ENCODE measurements at places on chromosomes 5 and 9.

DNA sequence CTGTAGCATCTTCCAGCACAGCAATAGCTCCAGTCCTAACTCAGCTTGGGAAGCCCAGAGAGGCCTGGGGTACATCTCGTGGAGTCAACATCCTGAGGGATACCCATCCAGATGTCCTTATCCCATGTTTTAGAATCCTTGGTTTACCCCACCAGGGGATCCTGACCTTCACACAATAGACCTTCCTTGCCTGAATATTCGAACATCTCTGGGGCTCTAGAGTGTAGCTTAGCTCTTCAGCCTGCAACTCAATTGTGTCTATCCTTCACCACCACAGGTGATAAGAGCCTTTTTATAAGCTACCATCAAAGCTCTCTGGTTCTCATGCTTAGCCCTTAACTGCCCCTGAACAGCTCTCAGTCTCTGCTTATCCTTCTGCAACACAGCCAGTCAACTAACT, 7.5 kb upstream of the RALGPS1 start:
- no peak for DNase-seq

DNA sequence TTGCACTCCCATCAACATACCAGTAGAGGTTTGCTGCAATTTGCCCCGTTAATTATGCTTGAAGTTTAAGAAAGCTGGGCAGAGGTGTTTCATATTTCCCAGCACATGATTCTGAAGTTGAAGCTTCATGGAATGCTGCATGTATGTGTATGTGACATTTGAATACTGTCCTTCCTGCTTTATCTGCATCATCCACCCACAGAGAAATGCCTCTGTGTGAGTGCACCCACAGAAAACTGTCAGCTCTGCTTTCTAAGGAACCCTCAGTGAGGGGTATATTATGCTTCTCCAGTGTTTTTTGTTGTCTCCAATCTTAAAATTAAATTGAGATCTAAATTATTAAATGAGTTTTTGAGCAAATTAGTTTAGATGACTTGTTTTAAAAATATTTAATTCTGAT, 358.1 kb upstream of the PIK3R1 start:
- DNase-seq: no peak

GRCh38 chr5:150779397-150780186, 1.0 kb downstream of the SMIM3 start:
- no peak for DNase-seq

DNA sequence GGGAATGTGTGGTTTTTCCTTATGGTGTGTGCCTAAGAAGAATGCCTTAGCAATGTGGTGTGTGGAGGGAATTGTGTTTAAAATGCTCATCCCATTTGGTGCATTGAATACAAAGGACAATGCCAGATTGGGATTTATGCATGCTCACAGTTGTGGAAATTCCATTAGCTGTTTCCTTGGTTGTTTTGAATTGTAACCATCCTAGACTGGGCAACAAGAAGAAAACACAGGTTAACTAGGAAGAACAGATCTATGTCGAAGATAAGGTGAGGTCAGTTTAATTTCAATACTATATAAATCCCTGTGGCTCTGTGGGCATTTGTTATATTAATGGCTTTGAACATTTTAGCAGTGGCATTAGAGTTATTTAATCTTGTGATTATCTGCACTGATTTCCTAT, 266.8 kb downstream of the MAT2B start:
- DNase-seq: no peak

DNA sequence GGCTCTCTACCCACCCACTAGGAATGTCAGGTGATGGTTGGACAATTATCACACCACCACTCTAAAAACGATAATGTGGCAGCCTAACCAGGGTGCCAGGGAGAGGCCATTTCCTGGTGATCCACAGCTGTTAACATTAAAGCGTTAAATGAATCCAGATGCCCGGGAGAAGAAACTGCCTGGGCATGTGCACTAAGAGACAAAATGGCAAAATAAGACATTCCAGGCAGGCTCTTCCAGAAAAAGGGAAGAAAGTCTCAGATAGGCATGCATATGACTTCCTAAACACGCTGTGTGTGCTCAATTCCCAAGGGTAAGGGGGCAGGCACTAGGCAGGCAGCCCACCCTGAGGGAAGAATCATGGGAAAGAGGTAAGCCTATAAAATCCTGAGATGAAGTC, 4.6 kb upstream of the TXN start:
- no peak for DNase-seq

GRCh38 chr5:55384072-55384471, 76.3 kb downstream of the MTREX start:
- DNase-seq: no peak

DNA sequence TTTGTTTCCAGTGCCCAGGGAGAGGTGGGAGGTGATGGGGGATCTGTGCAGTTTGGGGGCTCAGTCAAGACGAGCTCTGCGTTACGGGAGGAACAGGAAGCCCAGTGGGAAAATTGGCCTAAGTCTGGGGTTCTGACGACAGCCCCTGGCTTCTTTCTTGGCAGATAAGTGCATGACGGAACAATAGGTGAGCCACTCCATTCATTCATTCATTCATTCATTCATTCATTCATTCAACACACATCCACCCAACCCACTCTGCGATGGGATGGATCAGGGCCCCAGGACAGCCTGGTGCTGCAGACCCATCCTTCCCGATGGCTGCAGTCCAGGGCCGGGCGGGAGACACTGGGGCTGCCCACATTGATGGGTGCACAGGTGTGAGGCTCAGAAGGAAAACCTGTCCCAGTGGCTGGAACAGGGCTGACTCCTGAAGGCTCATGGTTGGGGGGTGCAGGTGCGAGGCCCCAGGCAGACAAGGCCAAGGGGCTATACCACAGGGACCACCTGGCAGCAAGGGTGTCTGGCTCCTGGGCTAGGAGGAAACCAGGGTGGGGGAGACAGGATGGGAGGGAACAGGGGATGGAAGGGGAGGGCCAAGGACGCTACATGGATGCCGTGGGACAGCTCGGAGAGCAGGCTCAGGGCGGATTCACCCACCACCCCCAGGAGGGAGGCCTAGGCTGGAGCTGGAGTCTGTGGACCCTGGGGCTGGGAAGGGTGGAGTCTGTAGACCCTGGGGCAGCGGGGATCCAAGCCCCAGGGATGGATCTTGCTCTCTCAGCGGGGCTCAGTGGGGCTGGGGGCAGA, 1.9 kb upstream of the LCNL1 start:
- no peak for DNase-seq

DNA sequence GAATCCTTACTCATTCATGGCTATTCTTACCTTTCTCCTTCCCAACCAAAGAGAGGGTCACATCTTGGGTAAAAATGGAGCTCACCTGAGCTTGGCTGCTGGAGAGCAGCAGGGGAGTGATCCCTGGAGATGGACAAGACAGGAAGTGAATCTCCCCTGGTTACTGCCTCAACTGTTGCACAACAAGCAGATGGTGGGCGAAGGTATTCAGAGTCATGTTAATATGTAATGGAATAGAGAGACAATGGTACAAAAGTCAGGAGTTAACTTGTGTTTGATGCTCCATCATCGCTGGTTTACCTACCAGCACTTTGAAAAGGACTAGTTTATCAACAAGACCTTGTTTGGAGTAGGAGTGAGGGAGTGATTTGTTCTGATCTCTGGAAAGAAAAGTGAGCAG, 13.0 kb upstream of the PLPP1 start:
- no peak for DNase-seq

DNA sequence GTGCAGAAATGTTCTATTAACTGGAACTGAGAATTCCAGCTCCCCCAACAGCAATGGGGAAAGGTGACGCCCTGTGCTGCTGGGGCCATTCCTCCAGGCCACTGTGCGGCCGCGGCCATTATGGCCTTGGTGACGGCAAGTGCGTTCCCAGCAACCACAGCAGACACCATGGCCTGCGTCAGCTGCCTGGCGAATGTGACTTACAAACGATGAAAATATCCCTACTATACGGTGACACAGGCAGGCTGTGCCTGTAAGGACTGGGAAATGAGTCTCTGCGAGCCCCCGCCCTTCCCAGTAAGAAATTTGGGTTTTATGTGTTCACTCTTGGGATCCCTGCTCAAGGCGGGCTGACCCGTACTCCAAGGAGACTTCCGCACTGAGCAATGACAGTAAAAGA, 20.6 kb downstream of the CLPTM1L start:
- peak; percentile 32 for DNase-seq

- no peak for DNase-seq
Observed at GRCh38 chr9:114117996-114118830, 19.1 kb upstream of the KIF12 start.

DNA sequence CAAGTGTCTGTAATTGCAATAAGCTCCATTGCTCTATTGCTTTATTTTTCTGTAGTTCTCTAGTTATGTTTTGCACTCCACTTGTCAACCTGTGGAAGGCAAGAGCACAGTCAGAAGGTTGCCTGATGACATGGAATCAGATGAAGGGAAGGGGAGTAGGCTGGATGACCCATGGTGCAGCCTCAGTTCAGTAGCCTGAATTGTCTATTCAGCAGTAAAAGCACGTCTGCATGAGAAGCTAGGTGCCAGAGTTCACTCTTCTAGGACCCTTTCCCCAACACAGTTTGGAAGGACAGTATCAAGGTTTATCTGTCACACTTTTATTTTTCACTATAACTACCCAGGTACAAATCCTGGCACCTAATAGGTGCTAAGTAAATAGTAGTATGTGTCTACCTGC, 39.3 kb downstream of the SLC44A1 start:
- DNase-seq: no peak

DNA sequence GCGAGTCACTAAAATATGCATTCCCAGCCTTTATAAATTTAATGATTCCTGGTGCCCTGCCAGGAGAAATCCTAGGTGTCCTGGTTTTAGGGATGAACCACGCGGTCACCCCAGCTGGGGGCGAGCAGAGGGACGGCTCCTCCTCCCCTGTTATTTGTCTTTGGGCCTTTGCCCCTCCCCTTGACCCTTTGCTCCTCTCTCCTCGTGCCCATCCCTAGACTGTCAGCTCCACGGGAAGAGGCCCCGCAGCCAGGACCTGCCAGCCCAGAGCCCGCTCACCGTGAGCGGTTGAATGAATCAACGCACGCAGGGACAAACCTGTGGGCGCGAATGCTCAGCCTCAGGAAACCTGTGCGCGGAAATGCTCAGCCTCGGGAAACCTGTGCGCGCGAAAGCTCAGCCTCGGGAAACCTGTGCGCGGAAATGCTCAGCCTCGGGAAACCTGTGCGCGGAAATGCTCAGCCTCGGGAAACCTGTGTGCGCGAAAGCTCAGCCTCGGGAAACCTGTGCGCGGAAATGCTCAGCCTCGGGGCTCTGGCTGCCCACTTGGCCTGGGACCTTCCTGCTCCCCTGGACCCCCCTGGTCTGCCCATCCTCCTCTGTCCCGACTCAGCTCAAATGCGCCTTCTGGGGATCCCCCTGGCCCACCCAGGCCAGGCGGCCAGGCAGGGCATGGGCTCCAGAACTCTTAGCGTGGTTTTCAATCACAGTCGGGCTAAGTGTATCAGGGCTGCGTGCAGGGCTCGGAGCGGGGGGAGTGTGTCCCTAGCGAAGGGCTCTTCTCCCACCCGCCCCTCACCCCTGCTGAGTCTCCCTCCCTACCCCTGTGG, 140.5 kb upstream of the COL5A1 start:
- DNase-seq: peak; percentile 11

DNA sequence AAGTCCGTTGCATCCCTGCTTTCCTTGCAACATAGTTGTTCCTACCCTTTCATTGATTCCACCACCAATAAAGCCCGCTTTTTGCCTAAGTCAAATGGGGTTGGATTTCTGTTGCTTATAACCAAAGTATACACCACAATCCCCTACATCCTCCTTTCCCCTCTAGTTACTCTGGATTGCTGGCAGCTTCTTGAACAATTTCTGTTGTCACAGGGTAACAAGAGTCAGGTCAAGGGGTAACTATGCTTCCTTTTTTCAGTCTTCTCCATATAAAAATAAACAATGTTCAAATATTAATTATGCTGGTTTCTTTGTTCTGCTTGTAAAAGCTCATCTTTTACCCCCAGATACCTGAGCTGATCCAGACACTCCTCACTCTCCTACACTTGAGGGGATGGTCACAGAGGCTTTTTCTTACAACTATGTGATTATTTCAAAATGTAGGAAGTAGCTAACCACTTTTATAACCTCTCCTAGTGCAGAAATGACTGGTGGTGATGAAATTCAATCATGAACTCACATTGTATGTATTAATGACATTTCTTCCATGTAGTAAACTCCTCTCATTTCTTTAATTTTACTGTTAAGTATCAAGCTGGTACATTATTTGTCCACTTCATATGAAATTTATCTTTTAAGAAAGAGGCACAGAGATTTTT, 136.5 kb downstream of the SNX18 start:
- no peak for DNase-seq

- DNase-seq: no peak
Observed at GRCh38 chr5:158451203-158451992, 592.5 kb upstream of the CLINT1 start.

DNA sequence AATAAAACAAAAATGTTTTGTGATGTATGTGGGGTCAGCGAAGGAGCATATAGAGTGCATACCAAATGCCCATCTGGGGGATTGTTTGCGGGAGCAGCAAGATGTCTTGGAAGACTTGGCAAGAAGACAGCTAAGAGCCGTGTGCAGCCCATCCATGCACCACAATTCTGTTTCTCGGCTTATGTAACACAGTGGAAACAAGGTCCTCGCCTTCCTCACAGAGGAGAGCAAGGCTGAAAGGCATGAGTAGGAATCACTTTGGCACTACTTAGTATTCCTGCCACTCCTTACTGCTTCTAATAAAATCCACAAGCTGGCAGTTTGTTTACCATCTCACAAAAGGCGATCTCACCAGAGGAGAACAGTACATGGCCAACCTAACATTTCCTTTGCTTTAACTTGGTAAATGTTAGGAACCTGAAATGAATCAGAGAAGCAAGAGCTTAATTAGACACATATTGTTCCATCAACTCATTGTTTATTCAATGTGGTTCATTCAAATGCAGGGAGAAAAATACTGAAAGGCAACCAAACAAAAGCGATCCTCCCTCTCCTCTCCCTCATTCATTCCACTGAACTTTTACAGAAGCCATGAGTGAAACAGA, 648.1 kb downstream of the ACTL7B start:
- DNase-seq: no peak

GRCh38 chr9:96453625-96454024, 3.7 kb downstream of the HABP4 start:
- no peak for DNase-seq

GRCh38 chr5:43664501-43665040, 61.6 kb downstream of the NNT start:
- DNase-seq: no peak

DNA sequence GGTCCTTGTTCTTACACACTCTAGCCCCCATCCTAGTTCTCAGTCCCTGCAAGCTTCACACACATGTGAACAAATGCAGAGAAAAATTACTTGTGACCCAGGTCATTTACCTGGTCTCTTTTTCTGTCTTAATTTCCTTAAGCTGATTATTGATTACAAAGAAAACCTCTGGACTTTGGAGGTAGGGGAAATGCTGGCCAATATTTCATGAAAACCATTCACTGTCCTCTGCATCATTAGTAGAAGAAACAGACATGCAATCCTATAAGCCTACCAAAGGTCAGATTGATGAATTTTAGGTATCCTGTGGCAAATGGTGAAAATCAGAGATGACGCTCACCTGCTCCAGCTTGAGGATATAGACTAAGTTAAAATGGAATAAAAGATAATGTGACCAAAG, 366.8 kb downstream of the ARRDC3 start:
- no peak for DNase-seq

Measured in posterior cingulate gyrus (tissue), 11 donors.